ENCODE measurements at places on chromosomes 3 and 15. TPM values are rescaled to one million over a fixed set of nuclear protein-coding genes. Genes with fewer than 3 reads are reported as not detected.

CPNE4 gene
- total RNA-seq: not detected

GRCh38 chr3:169554611-169555010 lies 108.9 kb downstream of the MECOM start:
- DNase-seq: no peak

ANKRD63 gene
- not detected for total RNA-seq

DNA sequence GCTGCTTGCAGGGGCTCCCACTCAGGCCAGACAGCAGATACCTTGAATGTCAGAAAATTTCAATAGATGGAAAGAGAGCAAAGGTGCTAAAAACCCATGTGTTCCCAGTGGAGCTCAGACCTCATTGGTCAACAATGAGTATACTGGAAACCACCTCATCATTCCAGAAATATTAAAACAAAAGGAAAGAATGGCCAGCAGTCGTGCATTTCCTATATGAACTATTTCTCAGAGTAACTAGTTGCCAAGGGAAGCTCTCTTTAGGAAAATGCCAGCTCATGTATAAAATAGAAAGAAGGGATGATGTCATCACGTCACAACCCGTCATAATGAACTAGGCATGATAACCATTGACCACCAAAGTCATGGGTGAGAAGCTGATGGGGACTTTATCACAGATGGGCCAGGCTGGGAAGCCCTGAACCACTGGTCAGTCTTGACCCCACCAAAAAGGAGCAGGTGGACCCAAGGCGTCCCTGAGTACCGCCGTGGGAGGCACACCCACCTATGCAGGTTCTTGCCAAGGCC lies 17.5 kb downstream of the DNAJB8 start:
- no peak for DNase-seq

Measured in activated CD8-positive, alpha-beta memory T cell treated with anti-CD3 and anti-CD28 coated beads, Interleukin-2, amount 10 ng/mL, durations not matched to agents 7 days and 5 days (primary cell).